ENCODE measurements at places on chromosomes 2 and 18.

- no peak for DNase-seq
These were observed 75.8 kb upstream of the SLC1A4 start for GRCh38 chr2:64913357-64913869.

- DNase-seq: no peak
These were observed 2.0 kb downstream of the ANO7 start for GRCh38 chr2:241190291-241190981.

- no peak for DNase-seq
These were observed 1293.6 kb upstream of the ZEB2 start for GRCh38 chr2:145813481-145813880.

- DNase-seq: no peak
These were observed 336.4 kb upstream of the FSHR start for GRCh38 chr2:49490710-49491109.

DNA sequence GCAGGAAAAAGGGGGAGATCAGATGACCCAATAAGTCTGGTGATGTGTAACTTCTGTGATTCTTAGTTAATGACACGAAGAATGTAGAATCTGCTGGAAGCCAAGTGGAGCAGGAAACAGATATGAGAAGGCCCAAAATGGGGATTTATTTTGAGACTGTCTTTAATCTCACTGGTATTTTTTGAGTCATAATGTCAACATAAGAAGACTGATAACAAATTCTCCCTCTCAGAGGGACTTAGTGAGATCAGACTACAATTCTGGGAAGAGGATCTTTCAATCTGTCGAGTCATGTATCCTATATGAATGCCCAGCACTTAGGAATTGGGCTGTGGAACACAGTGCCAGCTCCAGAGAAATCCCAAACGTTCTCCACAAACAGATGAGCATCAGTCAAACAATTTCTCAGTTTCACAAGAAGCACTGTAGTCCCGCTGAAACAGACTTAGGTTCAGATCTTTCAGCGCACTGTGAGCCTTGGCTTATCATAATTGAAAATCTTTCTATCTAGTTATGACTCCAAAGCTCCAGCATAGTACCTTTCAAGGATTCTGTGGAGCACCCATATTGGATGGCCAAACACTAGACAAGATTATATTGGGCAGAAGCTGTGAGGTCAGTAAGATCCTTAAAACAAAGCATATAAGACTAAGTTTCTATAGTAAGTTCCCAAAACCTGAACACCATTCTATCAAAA lies 738.2 kb downstream of the LRP1B start:
- DNase-seq: peak; percentile 8

- no peak for DNase-seq
These were observed 134.4 kb upstream of the SLC1A4 start for GRCh38 chr2:64854773-64855237.

- DNase-seq: peak; percentile 14
These were observed 167.4 kb downstream of the THSD7B start for GRCh38 chr2:136932700-136933099.

DNA sequence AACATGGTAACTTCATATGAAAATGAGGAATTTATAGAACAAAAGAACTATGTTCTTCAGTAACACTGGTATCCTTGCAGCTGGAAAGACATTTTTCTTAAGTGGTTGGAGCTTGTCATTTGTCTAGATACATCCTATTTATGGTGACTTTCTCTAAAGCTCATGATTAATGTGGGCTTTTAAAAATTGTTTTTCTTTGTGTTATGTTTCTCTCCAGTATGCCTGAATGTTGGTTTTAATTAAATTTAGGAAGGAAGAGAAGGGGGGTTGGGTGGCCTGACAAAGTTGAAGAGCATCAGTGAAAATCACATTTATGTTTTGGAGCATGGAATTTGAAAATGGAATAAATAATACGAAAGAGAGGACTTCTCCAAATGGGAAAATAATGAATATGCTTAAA lies 457.1 kb upstream of the ETAA1 start:
- DNase-seq: no peak

- no peak for DNase-seq
These were observed 84.4 kb upstream of the CAVIN2 start for GRCh38 chr2:191931329-191931728.

DNA sequence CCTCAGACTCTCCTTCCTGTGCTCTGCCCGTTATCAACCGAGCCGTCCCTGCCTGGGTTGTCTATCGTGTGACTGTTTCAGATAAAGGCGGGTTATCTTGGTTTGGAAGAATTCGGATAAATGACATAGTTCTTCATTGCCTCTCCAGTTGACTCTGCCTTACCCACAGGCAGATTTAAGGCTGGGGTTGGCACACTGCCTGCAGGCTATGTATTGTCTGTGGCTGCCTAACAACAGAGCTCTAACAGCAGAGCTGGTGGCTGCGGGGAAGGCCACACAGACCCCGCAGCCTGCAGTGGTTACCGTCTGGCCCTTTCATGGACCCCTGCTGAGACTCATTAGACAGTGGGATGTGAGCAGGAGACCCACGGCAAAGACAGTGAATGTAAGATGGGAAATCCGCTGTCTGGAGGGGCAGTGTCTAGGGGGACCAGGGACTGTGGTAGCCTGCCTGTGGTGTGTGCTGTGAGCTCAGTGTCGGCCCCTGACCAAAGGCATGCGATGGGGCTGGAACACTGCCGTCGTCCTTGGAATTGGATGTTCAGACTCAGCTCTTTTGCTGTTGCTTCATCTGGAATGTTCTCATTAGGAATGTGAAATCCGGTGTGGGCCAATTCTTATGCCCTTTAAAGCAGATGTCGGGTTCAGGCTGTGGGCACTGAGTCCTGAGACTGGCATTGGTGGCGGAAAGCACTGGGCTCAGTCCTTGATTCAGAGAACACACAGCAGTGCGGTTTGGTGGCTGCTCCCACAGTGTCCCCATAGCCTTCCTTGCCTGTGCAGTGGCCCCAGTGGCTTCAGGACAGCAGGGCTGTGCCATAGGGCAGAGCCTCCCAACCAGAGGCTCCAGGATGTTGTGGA lies 44.5 kb downstream of the SH3RF3 start:
- no peak for DNase-seq

DNA sequence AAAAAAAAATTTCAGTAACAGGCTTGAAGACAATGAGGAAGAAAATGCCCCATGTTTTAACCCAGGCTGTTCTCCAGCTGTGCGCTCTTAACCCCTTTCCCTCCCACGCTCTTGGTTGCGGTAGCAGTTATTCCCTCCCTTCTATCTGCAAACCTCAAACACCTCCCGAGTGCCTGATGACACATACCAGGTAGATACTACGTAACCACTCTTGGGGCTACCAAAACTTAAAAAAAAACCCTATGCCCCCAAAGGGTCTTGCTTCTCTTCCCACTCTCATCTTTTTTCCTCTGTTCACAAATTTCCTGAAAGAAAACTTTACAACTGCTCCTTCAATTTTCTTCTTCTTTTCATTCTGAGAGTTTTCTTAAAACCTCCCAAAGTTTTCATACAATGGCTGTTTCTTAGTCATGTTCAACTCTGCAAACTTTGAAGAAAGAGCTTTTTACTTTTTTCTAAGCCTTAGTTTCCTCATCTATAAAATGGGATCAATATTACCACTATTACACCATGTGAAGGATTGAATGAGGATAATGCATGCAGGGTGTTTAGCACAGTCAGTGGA lies 4.9 kb upstream of the DRC1 start:
- DNase-seq: no peak

- DNase-seq: no peak
These were observed 9.5 kb downstream of the TPO start for GRCh38 chr2:1422716-1423285.

GRCh38 chr18:36440614-36441013 lies 143.1 kb downstream of the FHOD3 start:
- no peak for DNase-seq

DNA sequence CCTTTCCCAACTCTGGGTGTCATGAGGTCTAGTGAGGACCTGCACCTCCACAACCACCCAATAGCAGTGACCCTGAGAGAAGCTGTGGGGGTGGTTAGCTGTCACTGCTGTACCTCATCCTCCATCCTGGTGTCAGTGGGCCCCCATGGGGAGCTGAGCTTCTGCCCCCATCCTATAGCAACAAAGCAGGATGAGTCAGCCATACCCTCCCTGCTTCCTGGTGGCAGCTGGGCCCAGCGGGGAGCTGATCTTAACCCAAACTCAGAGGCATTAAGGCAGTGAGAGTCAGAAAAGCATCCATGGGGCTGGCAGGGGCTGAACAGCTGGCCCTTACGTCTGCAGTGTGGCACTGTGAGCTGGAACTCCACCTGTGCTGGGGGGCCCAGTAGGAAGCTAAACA lies 247.8 kb upstream of the HDAC4 start:
- DNase-seq: no peak

- no peak for DNase-seq
These were observed 760.6 kb upstream of the CHAC2 start for GRCh38 chr2:53006980-53007379.

- no peak for DNase-seq
These were observed 246.9 kb downstream of the LNPK start for GRCh38 chr2:175755169-175755568.

GRCh38 chr2:218444692-218445357 lies 25.9 kb downstream of the VIL1 start:
- DNase-seq: no peak

DNA sequence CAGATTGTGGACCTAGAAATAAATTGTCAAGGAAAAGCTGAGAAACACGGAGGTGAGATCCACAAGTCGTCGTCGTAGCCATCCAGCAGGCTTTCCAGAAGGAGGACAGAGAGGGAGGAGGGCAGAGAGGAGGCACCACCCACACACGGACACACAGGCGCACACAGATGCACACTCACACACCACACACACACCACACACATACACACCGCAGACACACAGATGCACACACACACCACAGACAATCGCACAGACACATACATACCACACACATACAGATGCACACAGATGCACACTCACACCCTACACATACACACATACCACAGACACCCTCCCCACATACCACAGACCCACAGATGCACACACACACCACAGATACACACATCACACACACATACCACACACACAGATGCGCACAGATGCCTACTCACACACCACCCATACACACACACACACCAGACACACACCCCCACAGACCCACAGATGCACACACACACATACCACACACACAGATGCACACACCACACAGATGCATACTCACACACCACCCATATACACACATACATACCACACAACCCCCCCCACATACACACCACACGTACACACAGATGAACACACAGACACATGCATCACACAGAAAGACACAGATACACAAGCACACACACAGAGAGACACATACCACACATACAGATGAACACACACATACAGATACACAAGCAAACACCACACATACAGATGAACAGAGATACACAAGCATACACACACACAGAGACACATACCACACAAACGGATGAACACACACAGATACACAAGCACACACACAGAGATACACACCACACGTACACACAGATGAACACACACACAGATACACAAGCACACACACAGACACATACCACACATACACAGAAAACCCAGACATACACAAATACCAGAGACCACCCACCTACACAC lies 12.7 kb upstream of the BOK start:
- DNase-seq: no peak

DNA sequence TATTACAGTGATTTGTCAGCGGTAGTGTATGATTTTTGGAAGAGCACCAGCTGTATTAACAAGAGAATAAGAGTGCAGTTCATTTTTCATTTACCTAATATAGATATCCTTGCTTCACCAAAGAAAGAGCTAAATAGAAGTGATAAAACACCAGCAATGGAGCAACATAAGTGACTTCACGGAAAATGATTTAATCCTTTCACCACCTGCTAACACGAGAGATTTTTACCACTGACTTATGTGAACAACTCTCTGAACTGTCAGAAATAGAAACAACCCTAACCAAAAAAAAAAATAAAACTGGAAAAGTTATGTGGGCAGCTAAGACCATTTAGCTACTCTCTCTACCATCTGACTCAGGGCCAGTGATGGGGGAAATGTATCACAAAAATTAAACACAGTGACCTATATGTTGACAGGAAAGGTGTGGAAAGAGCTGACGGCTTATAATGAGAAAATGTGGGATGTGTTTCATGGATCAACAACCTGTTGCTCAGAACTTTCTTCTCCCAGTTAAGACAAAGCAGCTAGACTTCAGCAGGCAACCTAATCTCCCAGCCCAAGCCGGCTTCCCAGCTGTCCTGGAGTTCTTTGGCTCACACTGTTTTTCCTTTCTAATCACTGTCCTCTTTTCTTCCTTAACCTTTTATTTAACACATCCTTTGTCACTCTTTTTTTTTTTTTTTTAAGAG lies 272.7 kb downstream of the SS18 start:
- DNase-seq: no peak

- DNase-seq: no peak
These were observed 119.7 kb upstream of the NRXN1 start for GRCh38 chr2:51151490-51152140.

DNA sequence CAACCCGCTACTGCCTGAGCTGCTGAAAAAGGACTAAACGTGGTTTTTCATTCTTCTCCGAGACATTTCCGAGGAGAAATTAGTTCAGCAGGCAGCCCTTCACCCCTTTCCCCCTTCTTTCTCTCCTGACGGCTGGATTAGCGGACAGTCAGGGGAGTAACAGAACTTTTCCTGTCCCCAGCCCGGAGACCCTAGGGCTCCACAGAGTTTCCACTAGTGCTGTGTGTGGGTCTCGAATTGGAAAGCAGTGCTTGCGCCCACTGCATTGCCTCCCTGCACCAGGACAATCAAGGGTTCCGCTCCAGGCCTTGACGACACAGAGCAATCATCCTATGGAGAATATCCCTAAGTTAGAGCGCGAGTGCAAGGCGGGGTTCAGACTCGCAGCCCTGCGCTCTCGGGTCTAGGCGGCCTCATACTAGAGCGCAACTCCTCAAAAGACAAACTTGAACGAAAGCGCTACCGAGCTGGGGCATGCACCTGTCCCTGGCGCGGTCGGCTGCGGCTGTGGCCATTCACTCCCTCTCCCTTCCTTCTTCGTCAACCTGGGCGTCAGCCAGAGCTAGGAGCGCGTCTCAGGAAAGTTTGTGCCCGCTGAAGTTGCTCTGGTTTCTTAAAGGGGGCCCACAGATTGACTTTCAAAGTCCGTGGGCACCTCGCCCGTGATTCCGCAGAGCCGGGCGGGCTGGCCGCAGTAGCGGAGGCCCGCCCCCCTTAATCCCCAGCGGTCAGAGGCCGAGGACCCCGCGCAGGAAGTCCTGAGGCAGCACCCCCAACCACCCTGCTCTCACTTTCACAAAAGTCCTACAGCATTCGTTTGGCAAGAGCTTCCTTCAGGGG lies 801 bp downstream of the OSR1 start:
- DNase-seq: no peak

DNA sequence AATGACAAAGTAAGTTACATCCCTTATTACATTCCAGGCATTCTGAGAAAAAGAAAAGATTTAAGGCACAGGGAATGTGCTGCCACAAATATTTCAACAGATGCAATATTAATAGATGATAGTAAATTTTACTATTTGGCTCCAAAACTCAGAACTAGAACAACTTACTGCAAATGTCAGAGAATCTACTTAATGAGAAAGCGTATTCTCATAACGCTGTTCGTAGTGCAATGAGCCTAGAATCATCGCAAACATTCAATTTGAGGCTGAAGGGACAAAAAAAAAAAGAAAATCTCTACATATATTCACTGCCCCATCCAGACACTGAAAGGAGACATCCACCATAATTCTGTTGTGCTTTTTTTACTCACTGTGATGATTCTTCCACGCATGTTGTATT lies 272.1 kb upstream of the DOK6 start:
- DNase-seq: no peak
